ENCODE measurements at places on chromosomes 13 and 19. TPM values are rescaled to one million over a fixed set of nuclear protein-coding genes. Genes with fewer than 3 reads are reported as not detected.

SLC25A41 gene
- total RNA-seq = 0.93 TPM

EGLN2 gene
- total RNA-seq = 58.6 TPM

TIMM44 gene
- 136 TPM for total RNA-seq

TNFAIP8L1 gene
- 22.2 TPM for total RNA-seq

CACNG6 gene
- total RNA-seq = 0.15 TPM

CYP2A6 gene
- 0.57 TPM for total RNA-seq

EMC10 gene
- 92.4 TPM for total RNA-seq

CHERP gene
- 65.8 TPM for total RNA-seq

SMAD9 gene
- total RNA-seq = 4.3 TPM

SLC5A5 gene
- total RNA-seq = 0.59 TPM

ARHGAP33 gene
- total RNA-seq = 30.2 TPM

PODNL1 gene
- total RNA-seq = 0.71 TPM

EDDM13 gene
- not detected for total RNA-seq

WDR87 gene
- not detected for total RNA-seq

RFPL4A gene
- not detected for total RNA-seq

GPC6 gene
- 0.22 TPM for total RNA-seq

LYL1 gene
- total RNA-seq = 2.6 TPM

NLRP4 gene
- total RNA-seq = 0.52 TPM

MBNL2 gene
- total RNA-seq = 73.9 TPM

ZNF418 gene
- not detected for total RNA-seq

KCNN4 gene
- 72.9 TPM for total RNA-seq

PSG5 gene
- not detected for total RNA-seq

ZNF681 gene
- total RNA-seq = not detected

MYO16 gene
- 0.07 TPM for total RNA-seq

SIGLEC10 gene
- not detected for total RNA-seq

KLK3 gene
- not detected for total RNA-seq

TINCR gene
- 6.1 TPM for total RNA-seq

GNA15 gene
- total RNA-seq = 1.5 TPM

POU2F2 gene
- 0.89 TPM for total RNA-seq

PKN1 gene
- 248 TPM for total RNA-seq

KLK8 gene
- 92.8 TPM for total RNA-seq

NLRP7 gene
- not detected for total RNA-seq

MEDAG gene
- total RNA-seq = not detected

FBXO27 gene
- total RNA-seq = 16.4 TPM

LSR gene
- 211 TPM for total RNA-seq

DLEU7 gene
- total RNA-seq = not detected

ZNF723 gene
- not detected for total RNA-seq

FXYD3 gene
- 17.4 TPM for total RNA-seq

ZNF837 gene
- total RNA-seq = 3.2 TPM

IRGQ gene
- 14.6 TPM for total RNA-seq

LILRA6 gene
- not detected for total RNA-seq

CNN1 gene
- total RNA-seq = 0.64 TPM

LRRC8E gene
- 18.1 TPM for total RNA-seq

DENND1C gene
- 0.54 TPM for total RNA-seq

MAST1 gene
- total RNA-seq = 28.9 TPM

GPR108 gene
- total RNA-seq = 75.0 TPM

ZNF554 gene
- 4.0 TPM for total RNA-seq

SHISA2 gene
- not detected for total RNA-seq

ADGRE1 gene
- not detected for total RNA-seq

PTH2 gene
- total RNA-seq = 9.5 TPM

FFAR1 gene
- total RNA-seq = not detected

RNF113B gene
- not detected for total RNA-seq

LAIR2 gene
- total RNA-seq = not detected

MEF2B gene
- total RNA-seq = 7.9 TPM

PDX1 gene
- 1.7 TPM for total RNA-seq

COX7A1 gene
- total RNA-seq = not detected

OXGR1 gene
- total RNA-seq = not detected

LILRB3 gene
- total RNA-seq = 0.12 TPM
